B cell (primary cell): ENCODE measurements at places on chromosomes 3 and 15.

- no peak for DNase-seq
These were observed 192.4 kb upstream of the IL12A start for GRCh38 chr3:159796226-159796625.

DNA sequence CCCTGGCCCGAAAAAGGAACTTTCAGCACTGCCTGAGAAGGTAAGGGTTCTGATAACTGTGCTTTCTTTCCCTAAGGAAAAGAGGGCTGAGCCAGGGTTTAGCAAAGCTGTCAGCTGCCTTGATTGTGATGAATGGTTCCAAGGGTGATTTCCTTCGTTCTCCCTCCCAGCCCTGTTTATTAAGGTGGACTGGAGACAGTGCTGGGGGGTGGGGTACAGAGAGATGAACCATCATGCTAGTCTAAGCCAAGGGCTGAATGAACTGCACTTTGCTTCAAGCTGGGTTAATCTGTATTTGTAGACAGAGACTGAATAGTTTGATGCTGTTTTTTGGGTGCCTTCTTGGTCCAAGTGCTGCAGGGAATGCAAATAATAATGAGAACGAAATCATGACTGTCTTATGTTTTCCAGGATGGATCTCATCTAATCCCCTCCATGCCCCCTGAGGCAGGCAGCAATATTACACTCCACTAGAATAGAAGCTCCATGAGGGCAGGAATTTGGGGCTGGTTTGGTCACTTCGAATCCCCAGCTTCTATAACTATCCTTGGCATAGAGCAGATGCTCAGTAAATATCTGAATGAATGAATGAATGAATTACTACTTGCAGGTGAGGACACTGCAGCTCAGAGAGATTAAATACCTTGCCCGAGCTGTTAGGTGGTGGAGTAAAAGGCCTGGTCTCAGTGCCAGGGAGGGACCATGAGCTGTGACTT lies 10.9 kb downstream of the PXYLP1 start:
- DNase-seq, result no peak

DNA sequence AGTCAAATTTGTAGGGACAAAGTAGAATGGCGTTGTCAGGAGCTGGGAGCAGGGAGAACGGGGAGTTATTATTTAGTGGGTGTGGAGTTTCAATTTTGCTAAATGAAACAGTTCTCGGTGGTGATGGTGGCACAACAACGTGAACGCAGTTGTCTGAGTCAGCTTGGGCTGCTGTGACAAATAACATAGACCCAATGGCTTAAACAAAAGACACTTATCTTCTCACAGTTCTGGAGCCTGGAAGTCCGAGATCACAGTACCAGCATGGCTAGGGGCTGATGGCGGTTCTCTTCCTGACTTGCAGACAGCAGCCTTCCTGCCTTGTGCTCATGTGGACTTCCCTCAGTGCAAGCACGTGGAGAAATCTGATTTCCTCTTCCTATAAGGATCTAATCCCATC lies 90.2 kb downstream of the CHSY1 start:
- no peak for DNase-seq

GRCh38 chr15:54007256-54007655 lies 29.0 kb downstream of the UNC13C start:
- DNase-seq, result no peak

- no peak for DNase-seq
These were observed 77.5 kb upstream of the PIAS1 start for GRCh38 chr15:67976506-67977073.

DNA sequence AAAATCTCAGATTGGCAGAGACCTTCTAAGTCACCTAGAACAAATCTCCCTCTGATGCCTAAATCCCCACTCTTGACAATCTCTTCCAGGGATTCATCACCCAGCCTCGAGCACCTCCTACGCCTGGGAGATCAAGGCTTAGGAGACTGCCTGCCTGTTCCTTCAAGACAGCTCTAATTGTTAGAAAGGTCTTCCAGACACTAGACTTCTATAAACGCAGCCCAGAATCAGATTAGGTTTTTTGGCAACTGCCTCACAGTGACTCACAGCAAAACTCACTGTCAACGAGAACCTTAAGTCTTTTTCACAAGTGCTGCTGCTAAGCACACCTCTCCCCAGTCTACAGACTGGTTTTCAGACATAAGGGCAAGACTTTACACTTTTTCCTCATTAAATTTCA lies 23.1 kb downstream of the SRGAP3 start:
- DNase-seq, result no peak

- no peak for DNase-seq
These were observed 213.7 kb upstream of the ADAMTS9 start for GRCh38 chr3:64901522-64901885.

- no peak for DNase-seq
These were observed 225.2 kb upstream of the ICE2 start for GRCh38 chr15:60704129-60704528.

GRCh38 chr15:25401501-25401900 lies 37.3 kb downstream of the UBE3A start:
- DNase-seq, result no peak

DNA sequence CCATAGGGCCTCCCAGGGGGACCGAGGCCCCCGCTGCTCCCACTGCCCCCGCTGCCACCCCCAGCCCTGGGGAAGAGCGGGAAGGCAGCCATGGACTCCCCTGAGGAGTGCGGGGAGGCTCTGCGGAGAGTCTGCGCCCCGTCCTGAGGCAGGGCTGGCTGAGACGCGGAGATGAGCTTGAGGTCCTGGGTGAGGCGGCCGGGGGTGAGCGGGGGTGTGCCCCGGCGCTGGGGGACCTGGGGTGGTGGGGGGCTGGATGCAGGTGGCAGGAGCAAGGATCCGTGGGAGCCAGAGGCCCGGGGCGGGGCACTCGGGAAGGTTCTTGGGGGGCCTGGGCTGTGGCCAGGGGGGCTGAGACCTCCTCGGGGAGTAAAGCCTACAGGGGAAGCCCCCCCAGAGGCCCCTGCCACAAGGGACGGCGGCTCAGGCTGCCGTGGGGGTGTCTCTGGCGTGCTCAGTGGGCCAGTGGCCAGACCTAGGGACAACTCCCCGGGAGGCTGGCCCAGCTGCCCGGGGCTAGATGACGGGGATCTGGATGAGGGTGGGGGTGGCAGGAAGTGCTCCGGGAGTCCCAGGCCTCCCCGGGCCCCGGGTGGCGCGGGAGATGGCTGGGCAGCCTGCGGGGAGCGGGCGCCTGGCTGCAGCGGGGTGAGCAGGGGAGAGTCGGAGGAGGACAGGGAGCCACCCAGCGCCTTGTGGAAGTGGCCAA lies 45.9 kb downstream of the HCN4 start:
- no peak for DNase-seq

DNA sequence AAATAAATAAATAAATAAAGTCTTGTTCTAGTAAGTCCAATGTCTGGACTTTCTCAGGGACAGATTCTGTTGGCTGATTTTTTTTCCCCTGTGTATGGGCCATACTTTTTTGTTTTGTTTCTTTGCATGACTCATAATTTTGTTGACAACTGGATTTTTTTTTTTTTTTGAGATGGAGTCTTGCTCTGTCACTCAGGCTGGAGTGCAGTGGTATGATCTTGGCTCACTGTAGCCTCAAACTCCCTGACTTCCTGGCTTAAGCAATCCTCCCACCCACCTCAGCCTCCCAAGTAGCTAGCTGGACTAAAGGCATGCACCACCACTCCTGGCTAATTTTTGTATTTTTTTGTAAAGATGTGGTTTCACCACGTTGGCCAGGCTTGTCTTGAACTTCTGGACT lies 38.9 kb downstream of the TICRR start:
- DNase-seq, result no peak

DNA sequence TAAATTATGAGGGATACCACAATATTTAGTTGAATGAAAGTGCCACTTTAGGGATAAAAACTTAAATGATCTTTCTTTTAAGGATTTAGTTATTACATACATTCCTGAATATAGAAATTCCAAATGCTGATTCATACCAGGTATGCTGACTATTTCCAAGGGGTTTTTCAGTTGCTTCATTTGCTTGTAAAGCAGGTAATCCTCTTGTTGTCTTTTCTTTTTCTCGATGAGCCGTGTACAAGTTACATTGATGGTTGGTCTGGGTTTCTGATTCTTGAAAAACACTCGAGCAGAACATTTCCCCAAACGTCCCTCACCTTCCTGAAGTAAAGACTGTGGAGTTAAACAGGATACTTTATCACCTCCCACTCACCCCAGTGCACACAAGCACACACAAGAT lies 21.7 kb downstream of the RARRES1 start:
- DNase-seq, result no peak

- DNase-seq, result peak; percentile 92
These were observed 24.3 kb upstream of the POLG start for GRCh38 chr15:89358755-89359439.

DNA sequence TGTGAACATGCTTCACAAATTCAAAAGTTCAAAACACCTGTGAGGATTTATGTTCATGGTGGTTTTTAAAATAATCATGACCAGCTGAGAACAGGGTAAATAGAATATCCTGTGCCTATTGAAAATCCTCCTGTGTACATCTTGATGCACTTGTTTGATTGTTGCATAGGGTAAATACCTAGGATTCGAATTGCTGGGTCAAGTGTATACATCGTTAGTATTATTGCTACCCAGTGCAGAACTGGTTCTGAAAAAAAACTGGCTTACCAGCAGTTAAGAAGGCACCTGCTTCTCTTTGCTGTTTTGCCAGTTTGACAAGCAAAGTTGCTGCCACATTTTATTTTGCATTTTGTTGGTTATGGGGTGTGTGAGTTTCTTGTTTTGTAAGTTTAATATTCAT lies 272.6 kb downstream of the CLSTN2 start:
- no peak for DNase-seq

DNA sequence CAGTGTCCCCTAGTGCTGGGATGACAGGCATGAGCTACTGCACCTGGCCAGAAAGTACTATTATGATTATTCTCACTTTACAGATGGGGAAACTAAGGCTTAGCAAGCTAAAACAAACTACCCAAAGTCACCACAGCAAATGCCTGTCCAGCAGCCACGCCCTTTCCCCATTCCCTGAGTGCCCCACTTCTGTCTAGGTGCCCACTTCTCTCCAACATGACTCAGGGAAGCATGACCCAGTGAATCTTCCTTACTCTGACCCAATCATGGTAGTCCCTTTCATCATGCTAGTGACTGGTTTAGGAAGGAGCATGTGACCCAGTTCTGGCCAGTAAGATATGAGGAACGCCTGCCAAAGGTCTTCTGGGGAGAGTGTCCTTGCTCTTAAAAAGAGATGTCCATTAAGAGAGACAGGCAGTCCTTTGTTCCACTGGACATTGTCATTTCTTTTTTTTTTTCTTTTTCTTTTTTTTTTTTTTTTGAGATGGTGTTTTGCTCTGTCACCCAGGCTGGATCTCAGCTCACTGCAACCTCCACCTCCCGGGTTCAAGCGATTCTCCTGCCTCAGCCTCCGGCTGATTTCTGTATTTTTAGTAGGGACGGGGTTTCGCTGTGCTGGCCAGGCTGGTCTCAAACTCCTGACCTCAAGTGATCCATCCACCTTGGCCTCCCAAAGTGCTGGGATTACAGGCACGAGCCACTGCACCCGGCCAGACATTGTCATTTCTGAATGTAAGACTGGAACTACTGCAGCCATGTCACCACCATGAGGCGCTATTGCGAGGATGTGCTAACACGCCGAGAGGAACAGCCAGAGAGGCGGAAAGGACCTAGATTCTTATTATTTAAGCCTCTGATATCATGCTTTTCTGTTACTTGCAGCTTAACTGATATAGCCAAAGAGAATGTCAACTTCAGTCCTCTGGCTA lies 19.8 kb downstream of the MEGF11 start:
- DNase-seq, result no peak

DNA sequence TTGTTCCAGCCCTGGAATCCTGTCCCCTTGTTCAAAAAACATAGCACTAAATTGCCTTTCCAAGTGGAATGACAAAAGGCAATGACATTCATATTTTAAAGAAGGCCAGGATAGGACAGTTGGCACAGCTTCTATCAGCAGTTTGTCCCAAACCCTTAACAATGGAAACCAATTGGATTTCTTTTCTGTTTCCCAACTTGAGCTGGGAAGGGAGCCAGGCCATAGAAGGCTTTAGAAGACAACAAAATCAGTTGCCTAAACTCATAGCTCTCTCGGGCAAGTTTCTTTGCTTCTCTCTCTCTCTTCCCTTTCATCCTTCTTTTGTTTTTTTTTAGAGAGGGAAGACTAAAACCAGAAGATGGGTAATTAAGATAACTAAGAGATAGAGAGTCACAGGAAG lies 227.7 kb upstream of the TPRG1 start:
- no peak for DNase-seq

DNA sequence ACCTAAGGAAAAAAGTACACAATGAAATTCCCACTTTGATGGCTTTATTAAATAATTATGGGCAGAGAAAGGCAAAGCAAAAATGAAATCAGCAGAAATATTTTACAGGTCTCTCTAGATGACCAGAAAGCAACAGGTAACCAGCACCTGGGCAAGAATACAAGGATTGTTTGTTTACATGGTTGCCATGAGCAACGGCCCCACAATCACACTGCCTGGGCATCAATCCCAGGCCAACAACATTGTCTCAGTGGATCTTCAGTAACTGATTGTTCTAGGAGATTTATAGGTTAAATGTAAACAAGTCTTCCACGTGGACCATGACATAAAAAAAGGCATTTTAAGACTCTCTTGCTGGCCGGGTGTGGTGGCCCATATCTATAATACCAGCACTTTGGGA lies 82.6 kb downstream of the PDZRN3 start:
- no peak for DNase-seq

GRCh38 chr3:30847592-30847991 lies 46.9 kb downstream of the GADL1 start:
- no peak for DNase-seq

GRCh38 chr3:81270603-81271379 lies 490.7 kb downstream of the GBE1 start:
- no peak for DNase-seq

- DNase-seq, result no peak
These were observed 18.0 kb downstream of the ATP10A start for GRCh38 chr15:25844981-25845680.

- DNase-seq, result peak; percentile 31
These were observed 108.5 kb downstream of the LRRC28 start for GRCh38 chr15:99359769-99360168.

GRCh38 chr3:1971780-1972179 lies 126.9 kb upstream of the CNTN4 start:
- no peak for DNase-seq

DNA sequence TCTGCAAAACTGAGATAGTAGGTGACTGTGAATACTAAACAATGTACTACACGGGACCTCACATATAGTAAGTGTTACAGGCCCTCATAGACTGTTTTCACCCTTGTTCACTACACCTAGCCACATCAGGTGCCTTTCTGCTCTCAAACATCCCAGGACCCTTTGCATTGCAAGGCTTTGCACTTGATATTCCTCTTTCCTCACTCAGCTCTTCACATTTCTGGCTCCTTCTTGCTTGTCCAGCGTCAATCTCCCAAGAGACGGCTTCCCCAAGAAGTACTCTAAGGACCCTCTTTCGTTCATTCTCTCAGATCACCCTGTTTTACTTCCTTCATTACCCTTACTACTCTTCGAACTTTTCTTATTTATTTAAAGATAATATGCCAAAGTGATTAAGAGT lies 10.0 kb downstream of the DENND4A start:
- no peak for DNase-seq

GRCh38 chr3:31934866-31935265 lies 46.2 kb downstream of the OSBPL10 start:
- no peak for DNase-seq

GRCh38 chr15:69161878-69162213 lies 1.4 kb downstream of the GLCE start:
- no peak for DNase-seq

GRCh38 chr3:23633261-23633960 lies 172.3 kb upstream of the UBE2E1 start:
- DNase-seq, result no peak
